Activated CD4-positive, alpha-beta T cell treated with anti-CD3 and anti-CD28 coated beads, Interleukin-2, amount 50 U/mL, for 4 hours (primary cell): ENCODE measurements at places on chromosomes 5 and 9.

GRCh38 chr5:1555808-1556731, 32.3 kb upstream of the LPCAT1 start:
- no peak for DNase-seq

- DNase-seq, result no peak
Measured at GRCh38 chr9:119907056-119907455, 537.8 kb upstream of the BRINP1 start.

DNA sequence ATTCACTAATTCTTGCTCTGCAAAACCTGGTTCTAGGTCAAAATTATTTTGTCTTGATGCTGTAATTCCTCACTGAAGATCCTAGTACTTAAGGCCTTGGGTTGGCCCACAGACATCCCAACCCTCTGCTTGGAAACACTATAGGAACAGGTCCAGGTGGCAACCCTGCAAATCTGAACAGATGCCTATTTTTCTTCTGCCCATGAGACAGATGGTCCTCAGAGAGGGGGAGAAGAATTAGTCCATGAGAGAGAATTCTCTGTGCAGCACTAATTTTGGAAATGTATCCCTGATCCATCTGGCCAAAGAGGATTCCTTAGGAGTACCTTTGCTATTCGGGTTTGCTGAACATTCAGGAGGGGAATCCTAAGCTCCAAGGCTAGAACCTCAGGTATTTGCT, 156.3 kb downstream of the ELAVL2 start:
- DNase-seq, result no peak

GRCh38 chr5:139638090-139638735, 9.9 kb upstream of the CXXC5 start:
- DNase-seq, result no peak

DNA sequence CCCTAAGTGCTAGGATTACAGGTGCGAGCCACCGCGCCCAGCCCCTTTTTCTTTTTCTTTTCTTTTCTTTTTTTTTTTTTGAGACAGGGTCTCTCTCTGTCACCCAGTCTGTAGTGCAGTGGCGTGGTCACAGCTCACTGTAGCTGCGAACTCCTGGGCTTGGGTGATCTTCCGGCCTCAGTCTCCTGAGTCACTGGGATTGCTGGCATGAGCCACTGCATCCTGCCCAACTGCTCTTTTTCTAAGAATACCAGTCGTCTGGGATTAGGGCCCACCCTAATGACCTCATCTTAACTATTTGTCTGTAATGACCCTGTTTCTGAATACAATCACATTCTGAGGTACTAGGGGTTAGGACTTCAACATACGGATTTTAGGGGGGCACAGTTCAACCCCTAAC, 34.1 kb upstream of the NANS start:
- DNase-seq, result no peak

- DNase-seq, result peak; percentile 61
Measured at GRCh38 chr5:80672140-80672736, 17.5 kb upstream of the DHFR start.

- no peak for DNase-seq
Measured at GRCh38 chr9:133682818-133683585, 46.8 kb downstream of the DBH start.

DNA sequence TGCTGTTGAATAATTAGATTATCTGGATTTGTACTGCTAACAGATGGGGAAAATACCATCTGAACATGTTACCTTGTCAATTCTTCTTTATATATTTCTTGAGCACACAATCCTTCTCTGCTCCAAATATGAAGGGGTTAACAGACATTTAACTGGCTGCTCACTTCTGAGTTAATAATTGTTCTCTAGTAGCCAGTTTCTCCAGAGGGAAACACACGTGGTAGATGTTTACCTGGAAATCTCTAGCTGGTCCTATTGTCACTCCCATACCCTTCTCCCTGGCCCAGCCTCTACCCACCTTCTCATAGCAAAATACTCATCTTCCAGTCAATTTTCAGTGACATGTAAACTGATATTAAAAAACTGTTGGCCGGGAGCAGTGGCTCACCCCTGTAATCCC, 101.5 kb upstream of the ZNF462 start:
- no peak for DNase-seq

DNA sequence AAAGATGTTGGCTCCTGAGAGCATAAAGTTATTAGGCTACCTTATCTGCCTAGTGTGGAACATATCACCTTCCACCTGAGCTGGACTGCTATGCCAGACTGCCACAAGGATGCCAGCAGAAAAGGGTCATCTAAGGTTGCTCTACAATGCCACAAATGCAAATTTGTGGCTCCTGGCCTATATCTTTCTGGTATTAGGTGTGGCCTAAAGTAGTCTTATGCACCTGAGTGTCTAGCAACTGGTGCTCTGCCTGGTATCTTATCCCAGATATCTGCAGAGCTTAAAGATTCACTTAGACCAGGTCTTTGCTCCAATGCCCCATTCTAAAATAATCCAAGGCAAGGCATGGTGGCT, 34.7 kb downstream of the DTWD2 start:
- no peak for DNase-seq

GRCh38 chr5:73304381-73304780, 131.4 kb downstream of the TMEM174 start:
- DNase-seq, result no peak

- DNase-seq, result no peak
Measured at GRCh38 chr9:18746631-18747030, 272.7 kb downstream of the ADAMTSL1 start.

DNA sequence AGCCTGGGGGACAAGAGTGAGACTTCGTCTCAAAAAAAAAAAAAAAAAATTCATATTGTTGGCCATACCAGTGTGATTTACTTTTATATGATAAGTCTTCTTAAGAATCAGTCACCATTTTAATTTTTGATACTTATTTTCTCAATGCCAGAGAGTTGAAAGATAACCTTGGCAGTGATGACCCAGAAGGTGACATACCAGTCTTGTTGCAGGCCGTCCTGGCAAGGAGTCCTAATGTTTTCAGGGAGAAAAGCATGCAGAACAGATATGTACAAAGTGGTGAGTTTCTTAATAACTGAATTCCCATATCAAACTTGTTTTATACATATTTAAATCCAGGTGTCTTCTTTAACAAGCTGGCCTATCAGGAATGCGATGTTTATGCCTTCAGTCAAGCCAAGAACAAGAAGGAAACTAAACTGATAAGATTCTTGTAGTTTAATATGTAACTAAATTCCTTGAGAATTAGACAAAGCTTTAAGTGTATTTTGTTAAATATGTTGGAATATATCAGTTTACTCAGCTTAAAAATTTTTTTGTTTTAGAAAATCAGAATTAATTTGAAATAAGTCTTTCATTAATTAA, 81.5 kb downstream of the NIPBL start:
- no peak for DNase-seq

DNA sequence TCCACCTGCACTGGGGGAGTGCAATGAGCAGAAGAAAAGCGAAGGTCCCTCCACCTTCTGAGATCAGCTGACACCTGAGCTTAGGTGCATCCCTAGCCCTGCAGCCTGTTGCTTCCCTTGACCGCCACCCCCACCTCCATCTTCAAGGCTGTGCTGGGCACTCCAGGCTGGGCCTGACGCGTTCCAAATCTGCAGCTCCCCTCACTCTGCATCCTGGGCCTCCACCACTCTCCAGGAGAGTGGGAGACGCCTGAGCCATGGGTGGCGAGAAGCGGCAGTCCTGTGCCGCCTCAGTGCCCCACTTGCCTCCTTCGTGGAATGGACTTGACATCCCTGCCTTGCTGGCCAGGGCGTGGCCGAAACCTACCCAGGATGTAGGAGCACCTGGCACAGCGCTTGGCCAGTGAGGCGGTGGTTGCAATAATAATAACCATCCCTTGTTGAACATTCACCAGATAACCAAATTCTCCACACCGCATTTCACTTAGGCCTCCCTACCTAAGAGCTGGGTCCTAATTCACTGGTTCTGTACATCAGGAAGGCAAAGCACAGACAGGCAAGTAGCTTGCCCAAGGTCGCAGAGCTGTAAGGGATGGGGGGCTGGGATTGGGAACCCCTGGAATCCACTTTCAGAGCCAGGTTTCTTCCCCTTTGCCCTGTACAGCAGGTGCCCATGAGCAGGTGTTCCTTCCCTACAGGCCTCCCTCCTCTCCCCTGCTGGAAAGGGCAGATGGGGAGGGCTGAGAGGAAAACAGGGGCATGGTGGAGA, 11.7 kb downstream of the B4GALT7 start:
- no peak for DNase-seq
